Activated naive CD8-positive, alpha-beta T cell treated with anti-CD3 and anti-CD28 coated beads, Interleukin-2, amount 10 ng/mL, durations not matched to agents 7 days and 5 days (primary cell): ENCODE measurements at places on chromosomes 3 and 15. TPM values are rescaled to one million over a fixed set of nuclear protein-coding genes. Genes with fewer than 3 reads are reported as not detected.

GRCh38 chr3:45145223-45145622 is 955 bp downstream of the CDCP1 start:
- no peak for DNase-seq

DNA sequence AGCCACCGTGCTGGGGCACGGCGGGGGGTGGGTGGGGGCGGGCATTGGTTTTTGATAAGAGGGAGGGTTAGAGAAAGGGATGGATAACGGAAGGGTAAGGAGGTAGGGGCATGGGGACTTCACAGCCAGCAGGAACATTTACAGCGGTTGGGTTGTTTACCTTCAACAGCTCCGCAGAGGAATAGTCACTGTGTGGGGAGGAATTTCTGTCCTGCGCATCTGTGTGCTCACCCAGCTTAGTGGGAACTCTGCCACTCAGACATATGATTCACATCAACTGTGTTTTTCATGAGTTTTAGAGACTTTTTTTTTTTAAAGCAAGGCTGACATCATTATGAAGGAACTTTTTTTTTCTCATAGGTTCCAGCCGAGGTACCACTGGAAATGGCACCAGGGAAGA is 19.6 kb downstream of the CHRD start:
- DNase-seq, result no peak

DNA sequence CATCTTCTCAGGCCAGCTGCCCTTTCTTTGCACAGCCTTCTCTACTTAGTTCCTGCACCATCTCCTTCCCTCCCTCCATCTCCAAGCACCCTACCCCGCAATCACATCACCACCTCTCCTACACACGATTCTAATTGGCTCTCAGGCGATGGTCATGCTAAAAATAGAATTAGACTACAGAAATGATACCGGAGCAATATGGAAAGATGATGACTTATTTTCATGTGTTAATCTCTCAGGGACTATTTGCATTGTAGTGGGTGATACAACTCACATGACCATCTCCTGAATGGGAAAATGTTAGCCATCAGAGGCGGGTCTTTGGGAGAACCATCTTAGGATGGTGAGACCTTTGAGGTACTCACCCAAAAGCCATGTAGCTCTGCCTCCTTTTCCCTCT is 54.7 kb upstream of the PPARG start:
- DNase-seq, result no peak

GRCh38 chr3:87987952-87988351 is 70.9 kb downstream of the CGGBP1 start:
- DNase-seq, result no peak

- DNase-seq, result no peak
These were observed 29.2 kb downstream of the MYO5A start for GRCh38 chr15:52499506-52499905.

- DNase-seq, result no peak
These were observed 2.3 kb upstream of the EDEM1 start for GRCh38 chr3:5185093-5185673.

DNA sequence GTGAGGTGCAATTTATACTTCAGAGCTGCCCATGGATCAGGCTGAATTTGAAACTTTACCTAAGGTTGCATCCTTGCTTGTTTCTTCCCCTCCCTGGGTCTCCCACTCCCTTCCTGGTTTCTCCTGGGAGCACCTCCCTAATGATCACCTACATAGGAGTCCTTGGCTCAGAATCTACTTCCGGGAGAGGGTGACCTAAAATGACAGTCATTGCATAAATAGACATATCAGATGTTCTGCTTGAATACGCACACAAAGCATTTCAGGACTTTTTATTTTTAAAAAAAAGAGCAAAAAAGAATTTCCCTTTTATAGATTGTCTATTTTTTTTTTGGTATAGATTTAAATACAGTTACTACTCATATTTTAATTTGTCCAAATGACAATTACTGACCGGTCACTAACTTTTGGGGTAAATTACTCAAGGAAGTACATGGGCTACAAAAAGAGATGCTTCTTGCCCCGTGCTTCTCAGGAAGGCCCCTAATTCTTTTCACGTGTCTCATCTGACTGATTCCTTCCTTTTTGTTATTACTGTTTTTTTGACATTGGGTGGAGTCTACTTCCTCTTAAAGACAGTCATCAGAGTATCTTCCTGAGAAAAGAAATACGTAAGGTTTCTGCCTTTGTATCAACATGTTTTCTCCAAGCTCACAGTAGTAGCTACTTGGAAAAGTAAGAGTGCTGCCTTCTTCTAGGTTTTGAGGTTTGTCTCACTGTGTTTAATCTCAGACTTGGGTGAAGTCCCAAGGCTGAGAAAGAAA is 4.9 kb upstream of the MYZAP start:
- no peak for DNase-seq

Gene PRKCI
- total RNA-seq, result 23.7 TPM

- DNase-seq, result no peak
These were observed 19.9 kb downstream of the MYO9A start for GRCh38 chr15:72098040-72098439.

DNA sequence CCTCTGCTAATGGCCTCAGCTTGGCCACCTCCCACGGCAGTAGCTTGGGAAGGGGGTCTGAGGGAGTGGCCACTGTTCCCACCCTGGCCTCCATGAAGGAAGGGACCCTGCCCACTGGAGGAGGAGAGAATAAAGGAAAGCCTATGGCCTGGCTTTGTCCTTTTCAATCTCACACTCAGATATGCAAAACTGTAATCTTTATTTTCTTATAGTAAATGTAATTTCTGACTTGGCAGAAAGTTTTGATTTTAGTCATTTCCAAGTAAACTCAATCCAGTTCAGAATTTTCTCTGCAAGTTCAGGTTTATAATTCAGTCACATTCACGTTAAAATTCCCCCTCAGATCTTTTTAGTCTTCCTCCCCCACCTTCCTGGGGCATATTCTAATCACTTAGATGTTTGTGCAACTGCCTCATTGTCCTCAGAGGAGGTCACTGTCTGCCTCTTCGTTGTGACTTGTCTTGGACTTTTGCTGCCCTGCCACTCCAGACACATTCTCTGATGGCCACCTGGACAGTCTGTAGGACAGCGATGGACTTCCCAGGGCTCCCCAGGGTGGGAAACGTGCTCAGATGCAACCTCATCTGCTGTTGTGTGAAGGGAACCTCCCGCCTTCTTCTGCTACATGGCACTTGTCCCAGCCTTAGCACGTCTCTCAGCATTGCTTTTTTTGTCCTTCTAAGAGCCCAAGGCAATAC is 222.8 kb upstream of the TBL1XR1 start:
- DNase-seq, result no peak

DNA sequence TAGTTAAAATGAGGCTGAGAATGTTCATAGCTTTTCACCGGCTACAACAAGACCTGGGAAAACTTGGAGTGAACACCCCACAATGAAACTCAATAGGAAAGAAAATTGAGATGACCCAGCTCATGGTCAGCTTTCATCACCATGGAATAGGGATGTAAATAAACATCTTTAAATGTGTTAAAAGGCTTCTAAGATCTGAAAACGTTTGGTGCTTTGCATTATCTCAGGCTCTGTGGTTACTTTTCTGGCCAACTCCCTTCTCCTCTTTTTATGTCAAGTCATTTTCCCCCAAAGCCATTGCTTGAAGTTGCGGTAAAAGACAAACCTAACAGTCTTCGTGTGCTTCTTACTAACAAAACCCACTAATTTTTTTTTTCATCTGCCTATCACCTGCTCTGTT is 195.8 kb downstream of the MECOM start:
- no peak for DNase-seq

DNA sequence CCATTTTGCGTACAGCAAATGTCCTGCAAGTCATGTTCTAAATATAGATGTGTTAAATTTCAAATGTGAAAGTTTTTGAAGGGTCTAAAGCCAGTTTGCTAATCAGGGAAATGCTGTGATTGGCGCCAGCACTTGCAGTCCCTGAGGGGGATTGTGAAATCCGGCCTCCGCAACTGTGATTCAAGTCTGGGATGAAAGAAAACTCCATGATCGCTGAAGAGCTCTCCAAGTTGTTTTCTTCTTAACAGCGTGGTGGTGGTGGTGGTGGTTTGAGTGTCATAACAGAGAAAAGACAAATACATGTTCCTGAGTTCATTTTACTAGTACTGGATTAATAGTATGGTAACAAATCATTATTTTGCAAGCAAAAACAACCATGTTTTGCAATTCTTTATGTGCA is 51.8 kb downstream of the MITF start:
- no peak for DNase-seq
